ENCODE measurements at places on chromosomes 13 and 19.

GRCh38 chr19:15866636-15867035, 31.2 kb downstream of the CYP4F2 start:
- no peak for DNase-seq

DNA sequence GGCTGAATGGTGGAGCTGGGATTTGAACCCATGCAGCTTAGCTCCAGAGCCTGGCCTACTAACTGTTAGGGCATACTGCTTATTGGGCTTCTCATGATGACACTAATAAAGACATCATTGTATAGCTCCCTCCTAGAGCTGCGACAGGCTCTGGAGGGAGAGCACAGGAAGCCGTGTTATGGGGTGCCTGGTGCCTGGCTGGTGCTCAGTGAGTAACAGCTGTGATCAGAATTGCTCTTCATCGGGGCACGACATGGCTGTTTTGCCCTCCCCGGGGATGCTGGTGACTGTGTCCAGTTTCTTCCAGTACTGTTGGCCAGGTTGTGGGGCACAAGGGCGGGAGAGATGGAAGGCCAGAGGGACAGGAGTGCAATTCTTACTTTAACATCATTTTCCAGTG, 5.1 kb downstream of the LYPD5 start:
- no peak for DNase-seq

- no peak for DNase-seq
Observed at GRCh38 chr13:32752997-32753606, 166.8 kb downstream of the PDS5B start.

DNA sequence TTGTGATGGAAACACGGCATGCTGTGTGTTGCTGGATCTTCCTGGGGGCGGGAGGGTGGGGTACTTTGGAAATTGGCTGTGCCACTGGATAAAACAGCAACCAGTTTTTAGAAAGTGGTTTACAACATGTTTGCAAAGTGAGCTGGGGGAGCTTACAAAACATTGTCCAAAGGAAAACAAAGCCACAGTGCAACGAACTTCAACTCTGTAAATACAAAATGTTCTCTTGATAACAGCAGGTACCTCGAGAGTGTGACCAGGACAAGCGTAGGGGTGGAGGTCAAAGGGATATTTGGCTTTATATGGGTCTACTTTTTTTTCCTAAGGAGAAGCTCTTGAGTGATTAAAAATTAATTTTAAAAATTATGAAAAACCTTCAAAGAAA, 2.5 kb downstream of the IGSF23 start:
- DNase-seq, result no peak

GRCh38 chr13:23928985-23929384, 31.7 kb upstream of the C1QTNF9B start:
- DNase-seq, result no peak
